Stimulated activated CD8-positive, alpha-beta memory T cell treated with anti-CD3 and anti-CD28 coated beads, Interleukin-4, amount 100 ng/mL, for 1 hour (primary cell): ENCODE measurements at places on chromosomes 3 and 15.

DNA sequence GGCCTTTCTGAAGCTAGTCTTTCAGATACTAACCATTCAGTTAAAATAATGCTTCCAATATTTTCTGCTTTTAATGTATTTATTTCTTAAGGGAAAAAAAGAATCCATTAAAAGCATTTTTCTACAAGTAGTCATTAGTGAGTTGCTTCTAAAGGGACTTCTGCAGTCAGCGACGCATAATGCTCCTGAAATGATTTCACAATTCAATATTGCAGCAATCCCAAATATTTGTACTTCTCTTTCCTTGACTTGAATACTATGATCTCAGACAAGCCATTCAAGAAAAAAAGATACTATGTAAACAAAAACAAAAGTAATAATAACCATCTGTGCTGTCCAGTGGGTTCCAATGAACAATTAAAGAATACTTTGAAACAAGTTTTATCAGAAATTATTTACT is 681.0 kb downstream of the DIPK2A start:
- no peak for DNase-seq

DNA sequence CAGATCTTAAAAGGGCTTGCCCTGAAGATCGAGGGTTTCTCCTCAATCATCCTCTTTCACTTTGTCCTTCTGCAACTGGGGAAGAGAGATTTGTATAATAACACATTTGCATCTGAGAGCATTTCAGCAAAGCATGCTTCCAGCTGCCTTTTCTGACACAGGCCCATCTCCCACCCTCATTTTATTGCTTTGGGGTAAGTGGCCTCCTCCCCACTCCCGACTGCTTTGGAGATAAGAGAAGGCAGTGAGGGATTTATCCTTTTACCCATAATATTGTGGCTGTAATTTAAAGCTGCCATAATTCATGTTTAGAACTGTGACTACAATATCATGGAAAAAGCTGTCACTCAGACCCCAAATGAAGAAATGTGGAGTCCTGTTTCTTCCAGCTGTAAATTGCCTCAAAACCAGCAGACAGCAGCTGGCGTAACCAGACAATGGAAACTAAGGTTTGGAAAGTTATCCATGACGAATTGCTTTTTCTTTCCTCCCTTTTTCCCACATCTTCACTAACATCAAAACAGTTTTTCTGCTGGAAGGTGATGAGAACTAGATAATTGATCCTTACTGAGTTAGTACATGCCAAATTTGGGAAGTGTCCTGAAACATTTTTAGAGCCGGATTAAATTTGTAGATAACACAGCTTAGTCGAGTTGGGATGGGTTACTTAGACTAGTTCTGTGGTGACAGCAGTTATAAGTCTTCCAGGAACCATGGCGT is 104.2 kb upstream of the PFN2 start:
- no peak for DNase-seq

DNA sequence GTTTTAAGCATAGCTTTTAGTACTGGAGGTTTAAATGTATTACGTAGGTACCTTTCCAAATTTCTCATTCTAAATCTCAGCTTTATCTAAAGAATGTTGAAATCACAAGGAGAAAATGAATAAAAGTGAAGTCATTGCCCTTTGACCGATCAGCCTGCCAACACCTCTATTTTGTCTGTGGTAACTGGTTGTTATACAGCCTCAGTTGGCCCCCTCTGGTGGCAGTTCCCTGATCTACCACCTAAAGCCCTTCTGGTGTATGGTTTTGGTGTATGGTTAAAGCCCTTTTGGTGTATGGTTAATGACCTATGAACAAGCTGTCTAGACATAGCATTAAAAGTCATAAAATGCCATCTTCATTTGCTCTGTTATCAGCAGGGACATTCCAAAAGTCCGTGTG is 378.2 kb upstream of the AZI2 start:
- no peak for DNase-seq

DNA sequence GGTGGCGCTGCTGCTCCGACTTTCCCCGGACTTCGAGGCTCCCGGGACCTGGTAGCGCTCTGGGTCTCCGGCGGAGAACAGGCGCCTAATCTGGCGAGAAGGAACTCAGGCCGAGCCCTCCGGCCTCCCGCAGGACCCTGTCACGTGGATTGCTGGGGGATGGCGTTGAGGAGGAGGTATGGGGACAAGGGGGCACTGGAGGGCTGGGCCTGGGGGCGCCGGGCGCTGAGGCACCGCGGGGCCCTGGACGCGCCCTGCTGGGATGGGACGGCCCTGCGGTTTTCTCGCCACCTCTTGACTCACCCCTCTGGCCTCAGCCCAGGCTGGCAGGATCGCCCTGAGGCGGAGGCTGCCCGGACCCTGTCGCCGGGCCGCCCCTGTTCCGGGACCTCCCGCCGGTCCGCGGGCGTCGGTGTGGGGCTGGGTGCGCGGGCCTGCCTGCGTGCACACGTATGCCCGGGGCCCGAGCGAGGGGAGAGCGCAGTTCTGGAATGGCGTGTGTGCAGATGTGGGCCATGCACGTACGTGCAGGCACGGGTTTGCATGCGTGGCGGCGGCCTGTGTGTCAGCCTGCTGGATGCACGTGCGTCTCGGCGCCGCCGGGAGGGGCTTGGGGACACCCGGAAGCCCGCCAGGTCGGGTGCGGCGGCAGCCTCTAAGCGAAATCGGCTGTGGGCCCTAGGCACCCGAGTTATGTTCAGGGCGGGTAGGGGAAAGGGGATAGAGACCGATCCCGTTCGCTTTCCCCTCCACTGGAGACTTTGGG is 752 bp downstream of the C15orf39 start:
- DNase-seq, result peak; percentile 78

DNA sequence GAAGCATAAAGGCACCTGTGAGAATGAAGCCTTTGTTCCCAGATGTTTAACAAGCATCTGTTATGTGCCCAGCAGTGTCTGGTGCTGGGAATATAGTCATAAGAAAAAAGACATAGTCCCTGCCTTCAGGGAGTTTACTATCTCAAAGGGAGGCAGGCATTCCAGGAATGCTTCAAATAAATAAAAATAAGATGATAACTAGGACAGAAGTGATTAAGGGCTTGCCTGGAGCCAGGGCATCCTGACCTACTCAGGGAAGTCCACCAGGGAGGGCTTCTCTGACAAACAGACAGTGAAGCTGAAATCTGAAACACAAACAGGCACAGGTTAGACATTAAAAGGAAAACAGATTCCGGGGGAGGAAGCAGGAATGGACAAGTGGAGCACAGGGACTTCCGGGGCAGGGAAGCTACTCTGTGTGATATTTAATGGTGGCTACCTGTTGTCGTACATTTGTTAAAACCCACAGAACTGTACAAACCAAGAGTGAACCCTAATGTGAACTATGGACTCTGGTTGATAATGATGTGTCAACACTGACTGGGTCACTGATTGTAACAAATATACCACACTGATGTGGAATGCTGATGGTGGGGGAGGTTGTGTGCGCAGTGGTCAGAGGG is 53.3 kb downstream of the ITGB5 start:
- no peak for DNase-seq

GRCh38 chr3:64344721-64345207 is 119.5 kb upstream of the PRICKLE2 start:
- no peak for DNase-seq

DNA sequence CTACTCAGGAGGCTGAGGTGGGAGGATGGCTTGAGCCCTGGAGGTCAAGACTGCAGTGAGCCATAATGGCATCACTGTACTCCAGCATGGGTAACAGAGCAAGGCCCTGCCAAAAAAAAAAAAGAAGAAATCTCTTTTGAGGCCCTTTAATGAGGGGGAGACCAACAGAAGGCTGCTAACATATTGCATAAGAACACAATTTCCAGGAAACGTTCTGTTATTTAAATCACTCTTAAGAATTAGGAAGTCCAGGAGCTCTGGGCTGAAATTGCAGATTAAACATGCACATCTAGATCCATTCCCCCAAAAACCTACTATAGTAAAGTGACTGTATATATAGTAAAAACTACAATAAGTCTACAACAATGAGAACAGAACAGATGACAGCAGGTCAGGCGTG is 16.1 kb upstream of the BLM start:
- DNase-seq, result no peak

DNA sequence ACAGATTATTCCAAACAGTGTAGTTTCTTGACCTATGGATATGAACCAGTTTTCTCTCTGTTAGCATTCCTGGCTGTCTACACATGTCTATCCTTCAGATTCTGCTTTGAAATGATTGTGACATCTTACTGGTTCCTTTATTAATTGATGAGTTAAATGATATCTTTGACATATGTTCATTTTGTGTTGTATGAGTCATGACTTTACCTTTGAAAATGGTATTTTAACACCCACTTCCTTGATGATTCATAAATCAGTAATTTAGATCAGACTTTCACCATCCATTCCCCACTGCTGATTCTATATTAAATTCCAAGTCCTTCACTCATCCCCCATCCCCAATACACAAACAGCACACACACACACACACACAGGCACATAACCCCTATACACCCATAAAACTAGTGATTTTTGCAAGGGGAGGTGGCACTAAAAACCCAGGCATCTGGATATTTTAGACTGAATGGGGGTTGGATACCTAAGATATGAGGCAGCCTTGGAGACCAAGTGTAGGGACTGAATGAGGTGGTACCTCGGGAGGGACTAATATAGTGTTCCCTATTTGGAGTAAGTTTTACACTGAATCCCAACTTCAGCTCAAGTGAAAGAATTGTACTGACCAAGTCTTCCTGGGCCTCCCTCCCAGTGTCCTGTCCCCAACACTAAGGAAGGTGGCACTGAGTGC is 9.7 kb downstream of the CCK start:
- DNase-seq, result no peak

GRCh38 chr15:38267421-38268022 is 14.9 kb downstream of the SPRED1 start:
- DNase-seq, result no peak

DNA sequence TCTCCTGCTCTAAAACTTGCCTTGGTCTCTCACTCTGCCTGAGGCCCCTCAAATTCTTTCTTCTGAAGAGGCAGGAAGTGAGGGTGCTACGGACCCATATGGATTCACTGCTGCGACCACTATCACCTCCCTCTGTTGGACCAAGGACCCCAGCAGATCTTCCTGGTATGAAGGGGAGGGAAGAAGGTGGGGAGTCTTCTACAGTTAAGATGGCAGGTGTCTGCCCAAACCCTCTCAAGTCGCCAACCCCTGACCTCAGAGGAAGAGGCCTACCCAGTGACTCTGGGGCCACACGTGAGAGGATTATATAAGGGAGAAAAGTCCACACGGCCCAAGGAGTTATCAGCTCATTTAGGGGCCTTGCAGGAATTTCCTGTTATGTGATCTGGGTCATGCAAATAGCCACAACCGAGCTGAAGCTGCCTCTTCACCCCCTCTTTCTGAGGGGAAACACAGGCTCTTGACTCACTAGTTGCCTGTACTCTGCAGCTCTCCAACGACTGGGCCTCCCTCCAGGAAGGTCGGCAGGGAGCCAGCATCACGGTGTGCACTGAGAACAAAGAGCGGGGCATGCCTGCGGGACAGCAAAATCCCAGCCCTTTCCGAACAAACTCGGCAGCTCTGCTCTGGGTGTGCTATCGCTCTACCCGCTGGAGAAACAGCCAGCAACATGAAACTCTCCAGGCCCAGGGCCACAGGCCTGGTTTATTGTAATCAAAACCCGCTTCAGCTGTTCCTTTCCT is 116.0 kb downstream of the XXYLT1 start:
- DNase-seq, result no peak

DNA sequence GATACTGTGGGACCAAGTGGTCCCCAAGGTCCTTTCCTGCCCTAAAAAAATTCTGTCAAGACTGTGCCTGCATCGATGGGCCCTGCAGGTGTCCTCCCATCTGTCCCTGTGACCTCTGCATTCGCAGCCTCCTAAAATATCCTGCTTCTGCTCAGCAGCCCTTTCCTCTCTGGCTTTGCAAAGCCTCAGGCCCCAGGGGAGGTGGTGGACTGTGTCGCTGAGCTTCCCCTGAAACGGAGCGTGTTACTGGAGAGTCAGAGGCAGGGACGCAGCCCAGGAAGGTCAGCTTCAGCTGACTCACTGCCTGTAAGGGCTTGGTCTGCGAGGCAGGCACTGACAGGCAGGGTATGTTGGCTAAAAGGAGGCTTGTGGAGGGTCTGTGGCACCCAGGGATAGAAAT is 110.0 kb downstream of the RAB11A start:
- no peak for DNase-seq

DNA sequence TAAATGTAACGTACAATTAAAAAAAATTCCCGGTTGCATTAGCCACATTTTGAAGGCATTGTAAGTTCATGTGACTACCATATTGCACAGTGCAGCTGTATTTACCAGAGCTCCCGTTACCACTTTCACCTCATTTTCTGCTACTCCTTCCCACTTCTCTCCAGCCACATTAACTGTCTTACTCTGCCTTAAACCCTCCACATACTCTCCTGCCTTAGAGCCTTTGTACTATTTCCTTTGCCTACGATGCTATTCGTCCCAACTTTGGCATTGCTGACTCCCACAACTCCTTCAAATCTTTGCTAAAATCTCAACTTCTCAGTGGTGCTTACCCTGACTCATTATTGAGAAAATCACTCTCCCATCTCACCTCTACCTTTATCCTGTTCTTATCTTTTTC is 115.2 kb downstream of the CADM2 start:
- DNase-seq, result no peak

- no peak for DNase-seq
Measured at GRCh38 chr3:64438812-64439211, 213.5 kb upstream of the PRICKLE2 start.
